LNCaP clone FGC (cell line): ENCODE measurements at places on chromosomes 12 and 14.

DNA sequence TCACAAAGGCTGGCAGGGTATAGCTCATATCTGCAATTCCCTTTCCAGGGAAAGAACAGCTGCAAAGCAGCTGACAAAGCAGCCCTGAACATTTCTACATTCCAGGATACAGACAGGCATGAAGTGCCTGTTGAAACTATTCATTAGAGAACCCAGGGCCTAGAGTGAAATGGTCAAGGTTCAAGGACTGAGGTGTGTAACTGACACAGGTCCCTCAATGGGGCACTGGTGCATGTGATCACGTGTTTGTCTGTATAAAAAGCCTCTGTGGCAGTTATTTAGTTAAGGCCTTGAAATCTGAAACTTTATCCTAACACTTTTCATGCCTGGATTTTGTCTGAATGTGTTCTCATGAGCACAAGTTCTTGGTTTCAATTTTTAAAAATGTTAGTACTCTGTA lies 47.1 kb downstream of the GIT2 start:
- DNase-seq: no peak

DNA sequence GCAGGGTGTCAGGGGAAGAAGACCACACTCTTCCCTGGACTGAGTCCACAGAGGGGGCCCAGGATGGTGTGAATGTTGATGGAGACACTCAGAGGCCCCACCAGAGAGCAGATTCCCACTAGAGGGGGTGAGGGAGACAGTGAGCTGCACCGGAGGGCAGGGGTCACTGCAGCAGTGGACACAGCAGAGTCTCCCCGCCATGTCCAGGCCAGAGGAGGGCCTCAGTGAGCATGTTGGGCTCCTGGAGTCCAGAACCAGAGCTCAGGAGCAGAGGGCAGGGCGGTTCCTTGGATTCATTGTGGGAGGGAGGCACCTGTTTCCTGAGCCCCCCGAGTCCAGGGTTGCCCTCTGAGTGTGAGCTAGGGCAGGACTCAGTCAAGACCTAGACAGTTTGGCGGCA lies 1.8 kb upstream of the KRT82 start:
- DNase-seq: no peak

GRCh38 chr14:74979029-74979428 lies 23.6 kb upstream of the PGF start:
- no peak for DNase-seq

- DNase-seq: no peak
Measured at GRCh38 chr12:56028511-56029165, 7.8 kb downstream of the IKZF4 start.

DNA sequence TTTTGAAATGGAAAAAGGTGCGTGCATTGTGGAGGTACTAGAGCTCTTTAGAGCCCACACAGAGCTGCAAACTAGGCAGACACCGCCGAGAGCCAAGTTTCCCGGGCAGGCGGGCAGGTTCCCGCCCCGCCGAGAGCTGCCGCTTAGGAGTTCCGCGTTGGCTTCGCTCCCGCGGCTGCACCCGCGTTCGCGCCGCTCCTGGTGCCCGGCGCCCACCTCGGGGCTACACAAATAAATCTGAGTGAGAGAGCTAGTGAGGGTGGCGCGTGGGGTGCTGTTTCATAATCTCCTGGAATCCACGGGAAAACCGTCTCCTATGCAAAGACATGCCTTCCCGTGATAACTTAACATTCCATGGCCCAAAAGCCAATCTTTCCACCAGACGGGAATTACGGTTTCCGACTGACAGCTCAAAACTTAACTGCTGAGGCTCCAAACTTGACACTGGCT lies 645 bp downstream of the KITLG start:
- DNase-seq: no peak

DNA sequence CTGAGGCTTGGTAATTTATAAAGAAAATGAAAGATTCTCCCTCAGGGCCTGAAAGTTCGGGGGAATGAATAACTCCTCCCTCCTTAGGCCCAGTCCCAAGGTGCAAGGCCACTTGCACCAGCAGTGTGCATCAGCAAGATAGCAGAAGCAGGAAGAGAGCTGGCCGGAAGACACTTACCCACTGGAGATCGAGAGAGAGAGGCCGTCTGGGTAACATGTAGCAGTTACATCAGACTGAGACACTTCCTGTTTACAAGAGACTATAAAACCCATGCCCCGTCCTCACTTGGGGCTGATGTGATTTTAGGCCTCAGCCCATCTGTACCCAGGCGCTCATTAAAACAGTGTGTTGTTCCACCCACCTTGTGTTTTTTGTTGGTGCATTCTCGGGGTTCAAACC lies 85.2 kb downstream of the TMTC3 start:
- no peak for DNase-seq

- no peak for DNase-seq
Measured at GRCh38 chr12:116024769-116025168, 252.7 kb downstream of the MED13L start.

DNA sequence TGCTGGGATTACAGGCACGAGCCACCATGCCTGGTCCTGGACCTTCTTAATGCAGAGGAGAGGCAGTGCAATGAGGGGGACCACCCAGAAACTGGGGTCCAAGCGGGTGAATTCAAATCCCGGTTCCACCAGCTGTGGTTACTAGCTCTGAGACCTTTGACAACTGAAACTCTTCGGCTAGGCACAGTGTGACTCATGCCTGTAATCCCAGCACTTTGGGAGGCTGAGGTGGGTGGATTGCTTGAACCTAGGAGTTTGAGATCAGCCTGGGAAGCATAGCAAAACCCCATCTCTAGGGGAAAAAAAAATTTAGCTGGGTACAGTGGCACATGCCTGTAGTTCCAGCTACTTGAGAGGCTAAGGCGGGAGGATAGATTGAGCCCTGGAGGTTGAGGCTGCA lies 5.0 kb upstream of the CD4 start:
- DNase-seq: no peak

- DNase-seq: no peak
Measured at GRCh38 chr14:70029296-70030132, 150.3 kb downstream of the SMOC1 start.

- no peak for DNase-seq
Measured at GRCh38 chr12:15520844-15521243, 198.5 kb downstream of the PTPRO start.

- DNase-seq: no peak
Measured at GRCh38 chr14:51582437-51582836, 69.3 kb upstream of the FRMD6 start.
